ENCODE measurements at places on chromosomes 6 and 20. TPM values are rescaled to one million over a fixed set of nuclear protein-coding genes. Genes with fewer than 3 reads are reported as not detected.

DNA sequence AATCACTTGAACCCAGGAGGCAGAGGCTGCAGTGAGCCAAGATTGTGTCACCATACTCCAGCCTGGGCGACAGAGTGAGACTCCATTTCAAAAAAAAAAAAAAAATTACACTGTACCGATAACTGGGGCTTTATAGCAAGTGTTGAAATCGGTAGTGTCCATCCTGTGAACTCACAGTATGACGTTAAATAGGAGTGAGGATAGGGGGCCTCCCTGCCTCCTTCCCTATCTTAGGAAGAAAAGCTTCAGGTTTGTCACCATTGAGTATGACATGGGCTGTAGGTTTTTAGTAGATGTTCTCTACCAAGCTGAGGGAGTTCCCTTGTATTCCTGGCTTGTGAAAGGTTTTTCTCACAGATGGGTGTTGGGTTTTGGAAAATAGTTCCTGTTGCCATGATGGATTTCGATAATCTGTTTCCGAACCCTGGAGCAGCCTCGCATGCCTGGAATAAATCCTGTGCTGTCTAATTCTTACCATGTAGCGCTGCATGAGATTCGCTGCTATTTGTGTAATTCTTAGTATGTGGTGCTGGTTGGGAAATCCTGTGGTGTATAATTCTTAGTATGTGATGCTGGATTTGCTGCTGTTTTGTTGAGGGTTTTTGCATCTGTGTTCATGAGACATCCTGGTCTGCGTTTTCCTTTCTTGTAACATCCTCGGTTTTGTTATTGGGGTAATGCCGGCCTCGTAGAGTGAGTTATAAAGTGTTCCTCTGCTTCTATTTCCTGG is 23.6 kb downstream of the NTSR1 start:
- DNase-seq: no peak

- peak; percentile 59 for DNase-seq
Measured at GRCh38 chr20:19453862-19454261, 241.4 kb downstream of the SLC24A3 start.

GRCh38 chr6:751765-752164 is 58.8 kb upstream of the EXOC2 start:
- no peak for DNase-seq

DNA sequence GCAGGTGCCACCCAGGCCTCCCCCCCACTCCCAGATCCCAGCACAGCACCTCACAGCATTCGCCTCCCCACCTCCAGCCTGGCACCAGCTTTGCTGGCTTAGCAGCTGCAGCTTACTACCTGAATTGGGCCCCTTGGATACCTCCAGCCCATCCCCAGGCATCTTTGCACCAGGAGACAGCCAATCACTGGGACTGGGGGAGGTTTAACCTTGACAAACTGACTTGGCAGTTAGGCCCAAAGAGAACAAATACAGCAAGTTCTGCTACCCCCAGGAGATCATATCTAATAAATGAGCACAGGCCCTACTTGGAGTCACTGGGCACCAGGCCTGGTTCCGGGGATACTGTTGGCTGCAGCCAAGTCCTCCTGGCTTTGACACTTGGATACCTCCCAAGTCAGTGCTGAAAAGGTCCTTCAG is 8.8 kb downstream of the PDRG1 start:
- DNase-seq: peak; percentile 24

DNA sequence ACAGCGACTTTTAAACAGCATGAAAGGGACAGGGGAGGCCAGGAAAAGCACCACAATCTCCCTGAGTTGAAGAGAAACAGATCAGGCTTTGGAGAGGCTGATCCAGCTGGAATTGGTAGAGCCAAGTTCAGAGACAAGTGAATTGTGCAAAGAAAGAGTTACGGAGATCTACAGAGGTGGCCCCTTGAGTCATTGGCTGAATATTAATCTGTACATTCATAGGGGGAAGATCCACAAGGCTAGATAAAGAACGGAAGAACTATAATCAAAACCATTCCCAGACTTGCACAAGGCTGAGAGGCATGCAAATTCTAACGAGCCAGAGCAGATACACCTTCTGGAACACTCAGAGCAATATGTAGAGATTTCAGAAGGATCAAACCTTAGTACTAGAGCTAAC is 14.2 kb upstream of the FOXQ1 start:
- DNase-seq: no peak

- peak; percentile 31 for DNase-seq
Measured at GRCh38 chr6:125294925-125295324, 6.8 kb downstream of the HDDC2 start.

GRCh38 chr6:155396605-155397004 is 59.0 kb downstream of the NOX3 start:
- DNase-seq: no peak

- DNase-seq: no peak
Measured at GRCh38 chr20:54479138-54479906, 3.9 kb downstream of the DOK5 start.

DNA sequence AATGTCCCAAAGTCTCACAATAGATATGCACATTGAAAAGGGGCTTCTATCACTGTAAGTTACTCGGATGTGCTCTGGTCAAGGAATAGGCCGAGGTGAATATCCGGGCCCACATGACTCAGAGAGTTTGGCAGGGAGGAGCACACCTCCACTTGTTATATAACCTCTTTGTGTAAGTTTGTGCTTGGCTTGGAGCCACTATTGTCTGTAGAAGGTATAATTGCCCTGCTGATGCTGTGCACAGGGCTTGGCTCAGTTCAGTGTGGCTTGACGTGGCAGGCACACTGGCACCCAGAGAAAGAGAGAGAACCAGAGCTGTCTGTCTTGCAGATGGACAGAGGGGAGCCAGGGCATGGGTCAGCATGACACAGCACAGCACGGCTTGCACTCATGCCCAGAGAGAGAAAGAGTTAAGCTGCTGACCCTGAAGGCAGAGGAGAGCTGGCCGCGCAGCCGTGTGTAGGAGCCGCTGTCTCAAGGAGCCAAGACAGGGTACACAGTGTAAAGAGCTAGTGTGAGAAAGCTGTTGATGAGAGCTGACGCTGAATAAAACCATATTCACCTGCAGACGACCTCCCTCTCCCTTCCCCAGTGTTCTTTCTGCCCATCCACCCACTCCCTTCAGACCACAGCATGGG is 482.5 kb downstream of the C6orf118 start:
- DNase-seq: no peak

DNA sequence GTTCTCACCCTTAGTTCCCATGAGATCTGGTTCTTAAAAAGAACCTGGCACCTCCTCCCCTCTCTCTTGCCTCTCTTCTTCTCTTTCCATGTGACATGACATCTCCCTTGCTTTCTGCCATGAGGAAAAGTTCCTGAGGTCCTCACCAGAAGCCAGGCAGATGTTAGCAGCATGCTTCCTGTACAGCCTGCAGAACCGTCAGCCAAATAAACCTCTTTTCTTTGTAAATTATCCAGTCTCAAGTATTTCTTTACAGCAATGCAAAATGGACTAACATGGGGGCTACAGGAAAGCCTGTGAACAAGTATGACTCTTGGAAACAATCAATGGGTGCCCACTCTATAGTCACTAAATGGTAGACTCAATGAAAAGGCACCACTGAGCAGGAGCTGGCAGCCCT is 34.5 kb downstream of the ADTRP start:
- DNase-seq: no peak

DNA sequence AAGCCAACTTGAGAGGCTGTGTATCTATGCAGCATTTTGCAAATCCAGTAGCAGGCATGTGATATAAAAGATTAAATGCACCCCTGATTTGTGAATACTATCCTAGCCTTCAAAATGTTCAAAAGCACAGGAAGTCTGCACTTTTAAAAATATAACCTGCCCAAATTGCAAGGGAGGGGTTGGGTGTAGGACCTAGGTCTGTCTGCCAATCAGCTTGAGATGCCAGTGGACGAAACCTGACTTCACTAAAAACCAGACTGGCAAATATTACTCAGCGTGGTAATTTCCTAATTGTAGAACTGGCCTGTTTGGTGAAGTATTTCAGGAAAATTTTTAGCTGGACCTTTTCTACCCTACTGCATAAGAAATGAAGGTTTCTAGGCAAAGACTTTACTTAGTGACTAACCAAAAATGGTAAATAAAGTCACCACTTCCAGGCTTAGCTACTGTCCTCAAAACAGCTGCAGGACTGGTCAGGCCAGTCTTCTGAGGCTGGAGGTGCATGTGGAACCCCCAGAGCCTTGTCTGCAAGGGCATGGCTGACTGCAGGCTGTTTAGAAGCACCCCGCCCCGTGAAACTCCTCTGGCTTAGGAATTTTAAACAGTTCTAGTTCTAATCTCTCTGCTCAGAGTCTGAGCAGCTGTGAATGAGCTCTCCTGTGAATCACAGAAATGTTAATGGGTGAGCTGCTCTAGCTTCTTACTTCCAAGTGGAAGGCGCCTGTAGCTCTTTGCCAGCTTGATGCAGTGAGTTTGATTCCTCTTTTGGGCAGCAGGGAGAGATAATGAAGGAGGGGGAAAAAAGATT is 104.4 kb upstream of the ESR1 start:
- DNase-seq: peak; percentile 22

GRCh38 chr20:40233406-40233805 is 455.6 kb downstream of the MAFB start:
- DNase-seq: peak; percentile 71

DNA sequence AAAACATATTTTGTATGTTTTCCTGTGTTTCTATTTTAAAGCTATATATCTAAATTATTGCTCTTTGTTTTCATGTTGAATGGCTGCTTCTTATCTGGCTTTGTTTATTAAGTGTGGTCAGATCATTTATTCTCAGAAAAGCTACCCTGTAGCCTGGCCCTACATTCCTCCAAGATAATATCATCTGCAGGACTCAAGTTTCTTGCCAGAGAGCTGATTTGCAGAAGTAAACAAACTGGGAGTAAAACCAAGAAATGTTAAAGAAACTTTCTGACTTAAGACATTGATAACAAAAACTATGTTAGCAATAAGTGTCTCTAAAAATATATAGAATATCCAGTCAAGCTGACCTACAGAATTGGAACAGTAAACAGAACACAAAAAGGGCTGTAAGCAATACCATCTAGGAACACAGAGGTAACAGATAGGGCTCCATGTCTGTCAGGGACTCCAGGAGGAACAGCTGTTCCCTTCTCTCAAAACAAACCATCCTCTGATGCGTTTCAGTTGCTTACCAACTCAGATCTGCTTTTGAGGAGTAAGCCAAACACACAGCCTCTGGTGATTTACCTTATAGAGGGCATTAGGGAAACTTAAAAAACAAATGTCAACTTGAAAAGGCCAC is 17.5 kb upstream of the CEP85L start:
- DNase-seq: peak; percentile 81

DNA sequence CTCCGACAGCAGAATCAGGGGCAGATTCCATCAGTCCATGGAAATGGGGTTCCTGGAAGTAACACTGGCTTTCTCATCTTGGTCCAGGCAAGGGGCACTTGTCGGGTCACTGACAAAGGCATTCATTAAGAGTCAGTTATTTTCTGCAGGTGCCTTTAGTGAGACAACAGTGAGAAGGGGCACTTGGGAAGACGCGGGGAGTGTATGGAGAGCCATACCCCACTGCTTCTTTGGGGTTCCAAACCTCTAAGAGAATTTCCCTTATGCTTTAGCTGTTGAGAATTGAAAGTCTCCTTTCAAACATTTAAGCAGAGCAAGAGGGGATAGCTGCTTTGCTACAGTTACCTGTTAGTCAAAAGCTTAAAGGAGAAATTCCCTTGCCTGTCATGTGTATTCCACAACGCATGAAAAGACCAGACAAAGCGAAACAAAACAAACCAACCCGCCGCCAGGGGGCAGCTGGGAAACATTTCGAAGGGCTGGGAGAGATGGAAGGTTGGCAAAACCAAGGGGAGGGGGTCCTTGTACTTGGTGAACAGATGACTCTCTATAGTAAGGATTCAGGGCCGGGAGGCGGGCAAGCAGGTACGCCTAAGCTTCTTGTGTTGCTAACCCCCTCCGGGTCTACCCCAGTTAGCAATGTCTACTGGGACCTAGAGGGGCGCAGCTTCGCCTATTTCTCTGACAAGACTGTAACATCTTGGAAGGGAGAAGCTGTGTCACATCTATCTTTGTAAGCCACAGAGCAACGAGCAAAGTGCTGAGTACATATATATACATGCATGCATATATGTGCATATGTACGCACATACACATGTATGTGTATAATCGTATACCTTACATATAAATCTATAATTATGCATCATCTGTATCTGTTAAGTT is 474.9 kb upstream of the AGPAT4 start:
- DNase-seq: peak; percentile 47

- DNase-seq: no peak
Measured at GRCh38 chr6:141421378-141421777, 711.3 kb upstream of the GJE1 start.

DNA sequence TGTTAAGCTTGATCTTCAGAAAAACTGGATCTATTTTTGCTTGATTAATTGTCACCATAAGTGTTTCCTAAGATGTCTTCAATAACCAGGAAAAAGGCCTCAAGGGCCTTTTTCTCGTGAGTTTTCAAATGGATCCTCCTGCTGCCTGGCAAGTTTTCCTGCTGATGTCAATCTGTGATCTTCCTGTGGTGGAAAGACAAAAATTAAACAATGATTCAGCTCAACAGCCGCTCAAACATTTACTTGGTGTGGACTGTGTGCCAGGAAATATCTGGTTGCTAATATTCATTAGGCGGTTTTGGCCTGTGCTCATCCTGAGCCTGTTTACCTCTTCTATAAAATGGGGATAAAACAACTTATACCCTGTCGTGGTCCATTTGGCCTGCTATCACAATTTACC is 35.4 kb upstream of the SSTR4 start:
- DNase-seq: peak; percentile 19

- DNase-seq: no peak
Measured at GRCh38 chr6:53284901-53285300, 63.8 kb downstream of the ELOVL5 start.

GRCh38 chr20:61053487-61053886 is 198.6 kb upstream of the CDH4 start:
- peak; percentile 7 for DNase-seq

DNA sequence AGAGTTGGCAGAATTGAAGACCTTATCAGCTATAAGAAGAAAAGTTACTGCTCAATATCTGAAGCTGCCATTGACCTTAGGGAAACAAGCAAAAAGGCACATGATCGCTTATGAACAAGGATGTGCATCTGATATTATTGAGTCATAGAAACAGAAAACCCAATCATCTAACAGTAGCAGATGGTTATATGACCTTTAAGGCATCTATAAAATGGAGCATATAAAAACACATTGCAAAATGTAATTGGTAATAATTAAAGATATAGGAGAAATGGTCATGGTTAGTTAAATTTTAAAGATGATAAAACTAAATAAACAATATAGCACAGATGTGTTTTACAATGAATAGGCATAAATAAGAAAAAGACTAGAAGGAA is 260.1 kb upstream of the TAB2 start:
- no peak for DNase-seq

Gene IL20RA
- 16.0 TPM for polyA plus RNA-seq

Gene PRPH2
- 4.3 TPM for polyA plus RNA-seq

Gene BCAS1
- polyA plus RNA-seq: 5.9 TPM

Gene SLC13A3
- 3.2 TPM for polyA plus RNA-seq

Gene MYMX
- 30.1 TPM for polyA plus RNA-seq

Gene SLC26A8
- 0.27 TPM for polyA plus RNA-seq

Gene TAF8
- polyA plus RNA-seq: 11.4 TPM

Gene CEP43
- 14.2 TPM for polyA plus RNA-seq

Gene PTCRA
- polyA plus RNA-seq: not detected

Gene ACSS1
- 24.2 TPM for polyA plus RNA-seq

Gene CNKSR3
- polyA plus RNA-seq: 14.1 TPM

Gene TNF
- 0.24 TPM for polyA plus RNA-seq

Gene IP6K3
- 22.4 TPM for polyA plus RNA-seq

Measured in muscle of leg (tissue), 16 donors.